ENCODE measurements at places on chromosomes 2 and 18. TPM values are rescaled to one million over a fixed set of nuclear protein-coding genes. Genes with fewer than 3 reads are reported as not detected.

ACADL gene
- total RNA-seq = not detected

MAP3K19 gene
- total RNA-seq = not detected

HOXD13 gene
- total RNA-seq = not detected

NAT8 gene
- not detected for total RNA-seq

GPR155 gene
- total RNA-seq = 2.3 TPM

Measured in thoracic aorta endothelial cell (primary cell).